ENCODE measurements at places on chromosomes 1 and 21.

DNA sequence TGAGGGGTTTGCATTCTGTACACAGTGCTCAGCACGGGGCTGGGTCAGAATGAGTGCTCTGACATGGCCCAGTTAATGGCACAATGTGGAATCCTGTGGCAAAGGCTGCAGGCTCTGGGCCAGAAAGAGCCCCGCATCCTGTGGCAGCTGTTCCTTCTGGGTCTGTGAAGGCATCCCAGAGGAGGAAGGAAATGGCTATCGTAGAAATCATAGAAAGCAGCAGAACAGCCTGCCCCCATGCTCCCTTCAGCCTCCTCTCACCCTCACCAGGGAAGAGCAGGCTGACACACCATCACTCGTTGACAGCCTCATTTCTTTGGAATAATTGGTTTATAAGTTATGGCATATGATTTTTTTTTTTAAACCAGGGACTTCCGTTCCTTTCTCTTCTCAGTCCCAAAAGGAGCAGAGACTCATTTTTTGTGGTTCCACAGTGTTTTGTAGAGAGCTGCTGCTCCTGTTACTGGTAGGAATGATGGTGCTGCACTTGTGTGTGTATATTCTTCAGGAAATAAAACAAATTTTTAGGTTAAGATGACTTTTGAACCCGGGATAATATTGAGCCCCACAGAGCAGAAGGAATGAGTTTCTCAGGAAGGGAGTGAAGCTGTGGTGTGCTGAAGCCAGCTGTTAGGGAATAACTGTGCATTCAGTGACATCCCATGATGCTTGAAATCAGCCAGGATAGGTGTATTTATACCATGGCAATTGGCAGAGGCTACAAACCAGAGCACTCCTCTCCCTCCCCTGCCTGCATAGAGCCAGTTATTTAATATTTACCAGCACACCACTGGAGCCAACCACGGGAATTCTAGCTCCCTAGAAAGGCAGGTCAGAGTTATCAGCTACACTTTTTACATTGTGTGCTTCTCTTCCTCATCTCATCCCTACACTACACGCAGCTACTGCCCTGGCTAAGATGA is 32.0 kb downstream of the PLXNA2 start:
- no peak for DNase-seq

GRCh38 chr21:40845441-40845995 is 1.4 kb downstream of the DSCAM start:
- no peak for DNase-seq

DNA sequence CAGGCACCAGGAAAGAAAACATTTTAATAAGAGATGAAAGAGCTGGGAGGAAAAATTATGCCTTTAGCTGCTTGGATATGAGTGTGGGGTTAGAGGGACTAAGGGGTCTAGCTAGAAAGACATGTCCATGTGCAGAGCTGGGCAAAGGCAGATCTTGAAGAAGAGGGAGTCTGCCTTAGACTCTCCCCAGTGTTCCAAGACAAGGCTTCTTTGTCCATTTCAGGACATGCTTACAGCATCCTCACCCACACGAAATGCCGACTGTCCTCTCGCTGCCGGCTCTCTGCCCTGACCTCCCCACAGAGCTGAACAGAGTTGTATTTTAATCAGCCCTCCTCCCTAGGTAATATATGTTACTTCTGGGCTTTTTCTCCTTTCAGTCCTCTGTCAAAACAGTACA is 100.7 kb upstream of the ATP1B1 start:
- no peak for DNase-seq

DNA sequence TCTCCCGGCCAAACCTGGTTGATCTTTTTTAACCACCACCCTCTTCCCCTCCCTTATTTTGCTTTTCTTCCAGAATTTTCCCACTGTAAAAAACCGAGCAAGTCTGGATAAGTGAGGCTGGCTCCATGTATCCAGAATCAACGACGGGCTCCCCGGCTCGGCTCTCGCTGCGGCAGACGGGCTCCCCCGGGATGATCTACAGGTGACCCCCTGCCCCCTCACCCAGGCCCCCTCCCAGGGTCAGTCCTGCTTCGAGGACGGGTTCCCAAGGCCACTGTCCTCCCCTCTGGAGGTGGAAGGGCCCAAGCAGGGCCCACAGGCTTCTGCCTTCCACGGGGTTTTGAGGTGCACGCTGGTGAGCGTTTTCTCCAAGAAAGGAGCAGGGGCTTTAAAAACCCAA is 5.2 kb upstream of the KCNAB2 start:
- DNase-seq, result no peak

GRCh38 chr1:38962113-38962512 is 20.5 kb upstream of the RHBDL2 start:
- DNase-seq, result no peak

DNA sequence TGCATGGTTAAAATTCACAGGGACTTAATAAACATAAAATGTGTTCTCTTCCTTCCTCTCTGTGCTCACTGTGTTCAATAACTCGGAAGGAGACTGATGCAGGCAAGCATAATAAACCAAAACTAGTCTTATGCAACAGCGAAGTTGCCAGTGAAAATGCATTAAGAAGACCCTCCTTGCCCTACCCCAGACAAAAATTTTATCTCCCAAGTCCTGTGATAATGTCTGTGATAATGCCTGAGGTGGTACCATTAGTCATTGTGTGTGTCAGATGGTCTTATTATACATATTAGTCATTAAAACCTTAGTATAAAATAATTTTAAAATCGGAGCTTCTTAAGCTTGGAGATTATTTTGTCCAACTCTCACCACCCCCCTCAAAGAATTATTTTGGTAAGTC is 97.8 kb downstream of the NGF start:
- no peak for DNase-seq

DNA sequence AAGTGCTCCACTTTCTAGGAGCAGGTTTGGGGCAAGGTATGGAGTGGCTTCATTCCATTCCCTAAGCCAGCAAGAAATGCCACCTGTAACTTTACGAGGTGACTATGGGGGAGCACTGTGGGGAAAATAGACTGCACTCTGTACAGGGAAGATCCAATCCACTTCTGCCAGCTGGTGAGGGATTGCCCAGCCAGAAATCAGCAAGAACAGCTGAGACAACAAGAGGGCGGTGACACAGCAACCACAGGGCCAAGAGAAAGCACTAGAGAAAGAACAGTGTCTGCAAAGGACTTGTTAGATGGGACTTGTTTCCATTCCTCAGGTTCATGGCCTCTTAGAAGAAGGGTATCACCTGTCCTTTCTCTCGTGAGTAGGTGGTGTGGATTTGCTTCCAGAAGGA is 19.6 kb downstream of the CAPN8 start:
- no peak for DNase-seq

- DNase-seq, result no peak
Measured at GRCh38 chr1:208083715-208084085, 160.5 kb downstream of the PLXNA2 start.

GRCh38 chr1:168640836-168641235 is 64.4 kb downstream of the XCL1 start:
- DNase-seq, result no peak

GRCh38 chr1:107444302-107444701 is 303.5 kb downstream of the NTNG1 start:
- DNase-seq, result no peak

DNA sequence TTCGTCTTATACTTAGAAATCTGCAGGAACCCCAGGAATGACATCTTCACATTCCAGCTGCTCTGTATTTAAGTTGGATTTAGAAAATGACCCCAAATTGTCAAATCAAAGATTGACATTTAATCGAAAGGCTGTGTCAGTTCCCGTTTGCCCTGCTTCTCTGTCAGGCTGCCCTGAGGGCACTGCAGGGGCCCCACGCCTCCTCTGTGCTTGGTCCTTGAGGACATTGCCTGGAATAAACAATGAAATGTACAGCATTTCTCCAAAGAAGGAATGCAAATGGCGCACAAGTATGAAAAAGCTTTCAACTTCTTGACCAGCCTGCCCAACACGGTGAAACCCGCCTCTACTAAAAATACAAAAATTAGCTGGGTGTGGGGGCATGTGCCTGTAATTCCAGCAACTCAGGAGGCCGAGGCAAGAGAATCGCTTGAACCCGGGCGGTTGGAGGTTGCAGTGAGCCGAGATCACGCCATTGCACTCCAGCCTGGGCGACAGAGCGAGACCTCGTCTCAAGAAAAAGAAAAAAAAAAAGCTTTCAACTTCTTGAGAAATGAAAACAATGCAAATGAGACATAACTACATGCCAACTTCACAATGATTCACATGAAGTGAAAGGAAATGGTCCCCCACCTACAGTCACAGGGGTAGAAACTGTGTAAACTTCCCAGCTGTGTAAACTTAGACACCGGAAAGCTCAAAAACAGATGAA is 3.0 kb downstream of the TMPRSS3 start:
- no peak for DNase-seq

DNA sequence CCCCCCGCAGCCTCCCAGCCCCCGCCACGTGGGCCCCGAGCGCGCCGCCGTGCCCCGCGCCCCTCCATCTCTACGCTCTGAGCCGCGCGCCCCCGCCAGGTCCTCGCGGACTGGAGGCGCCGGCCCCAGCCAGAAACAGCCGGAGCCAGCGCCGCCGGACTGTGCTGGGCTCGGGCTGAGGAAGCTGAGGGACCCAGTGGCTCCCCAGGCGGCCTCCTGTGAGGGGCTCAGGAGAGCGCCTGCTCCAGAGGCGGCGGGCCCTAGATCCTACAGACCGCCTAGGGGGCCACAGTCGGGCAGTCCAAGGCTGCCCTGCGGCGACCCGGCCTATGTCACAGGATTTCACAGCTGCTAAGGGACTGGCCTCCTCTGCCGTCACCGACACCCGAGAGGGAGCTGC is 82.1 kb downstream of the NENF start:
- no peak for DNase-seq

GRCh38 chr1:179038528-179039281 is 13.0 kb downstream of the FAM20B start:
- no peak for DNase-seq

DNA sequence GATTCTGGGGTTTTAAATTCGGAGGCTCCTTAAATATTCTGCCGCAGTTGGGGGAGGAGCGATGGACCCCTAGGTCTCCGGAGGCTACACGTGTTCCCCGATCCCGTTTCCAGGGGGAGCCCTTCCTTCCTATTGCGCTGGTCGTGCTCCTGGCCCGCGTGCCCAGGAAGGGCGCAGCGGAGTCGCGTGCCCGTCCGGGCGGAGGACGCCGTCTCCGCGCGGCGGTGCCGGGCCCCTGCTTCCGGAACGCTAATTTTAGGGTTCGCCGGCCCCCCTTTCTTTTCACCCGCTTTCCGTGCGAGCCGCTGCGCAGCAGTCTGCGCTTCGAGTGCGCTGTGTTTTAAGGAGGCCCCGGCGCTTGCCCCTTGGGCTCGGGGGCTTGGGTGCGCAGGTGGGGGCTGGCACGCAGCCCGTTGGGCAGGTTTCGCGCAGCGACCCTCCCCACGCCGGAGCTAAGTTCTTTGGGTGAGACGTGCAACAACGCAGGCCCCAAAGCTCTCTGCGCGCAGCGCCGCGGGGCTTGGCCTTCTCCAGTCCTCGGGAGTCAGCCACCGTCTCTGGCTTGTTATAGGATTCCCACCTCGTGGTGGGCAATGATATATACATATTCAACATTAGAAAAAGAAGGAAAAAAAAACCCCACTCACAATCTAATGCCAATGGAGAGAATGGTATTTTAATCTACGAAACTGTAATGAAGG is 43.5 kb upstream of the DNAJC6 start:
- no peak for DNase-seq

GRCh38 chr1:90504509-90504908 is 212.6 kb downstream of the BARHL2 start:
- no peak for DNase-seq

- DNase-seq, result no peak
Measured at GRCh38 chr1:55081188-55081904, 42.0 kb downstream of the PCSK9 start.

- no peak for DNase-seq
Measured at GRCh38 chr1:247291161-247291560, 35.3 kb downstream of the VN1R5 start.

GRCh38 chr1:59072583-59072947 is 224.3 kb upstream of the FGGY start:
- DNase-seq, result no peak

GRCh38 chr1:216846339-216846738 is 123.1 kb upstream of the ESRRG start:
- no peak for DNase-seq

- DNase-seq, result no peak
Measured at GRCh38 chr1:213438339-213438738, 387.3 kb downstream of the RPS6KC1 start.

GRCh38 chr21:44337941-44338895 is 972 bp downstream of the CFAP410 start:
- no peak for DNase-seq

- no peak for DNase-seq
Measured at GRCh38 chr21:44866780-44867179, 6.7 kb downstream of the PTTG1IP start.

DNA sequence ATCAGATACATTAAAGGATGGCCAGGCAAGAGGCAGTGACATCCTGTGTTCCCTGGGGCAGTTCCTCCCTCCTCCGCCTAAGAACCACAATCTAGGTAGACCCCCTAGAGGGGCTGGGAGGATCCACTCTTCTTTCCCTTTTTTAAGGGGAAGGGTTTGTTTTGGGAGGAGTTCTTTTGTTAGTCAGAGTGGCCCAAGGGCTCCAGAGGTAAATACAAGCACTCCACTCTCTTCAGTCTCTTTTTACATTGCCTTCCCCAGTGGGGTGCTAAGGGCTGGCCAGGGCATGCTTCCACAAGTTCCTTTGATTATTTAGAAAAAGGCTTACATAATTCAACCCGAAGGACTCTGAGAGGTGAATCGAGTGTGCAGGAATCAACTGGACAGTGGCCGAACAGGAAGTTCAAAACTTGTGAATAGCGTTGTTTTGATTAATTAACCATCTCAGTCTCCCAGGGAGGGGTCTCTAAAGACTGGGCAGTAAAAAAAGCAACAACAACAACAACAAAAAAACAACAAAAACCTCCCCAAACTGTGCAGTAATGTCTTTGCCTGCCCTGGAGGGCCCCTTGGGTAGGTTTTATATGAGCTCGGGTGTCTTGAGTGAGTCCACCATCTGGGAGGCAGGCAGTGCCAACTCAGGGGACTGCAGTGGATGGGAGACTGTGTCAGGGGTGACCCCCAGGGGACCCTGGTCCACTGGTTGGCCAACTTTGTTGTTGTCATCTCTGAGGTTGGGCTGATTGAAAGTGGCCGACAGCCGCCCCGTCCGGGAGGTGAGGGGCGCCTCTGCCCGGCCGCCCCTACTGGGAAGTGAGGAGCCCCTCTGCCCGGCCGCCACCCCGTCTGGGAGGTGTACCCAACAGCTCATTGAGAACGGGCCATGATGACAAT is 33.2 kb upstream of the ENO1 start:
- no peak for DNase-seq

GRCh38 chr1:51570063-51570710 is 46.7 kb upstream of the OSBPL9 start:
- no peak for DNase-seq

Measured in stimulated activated CD8-positive, alpha-beta memory T cell treated with anti-CD3 and anti-CD28 coated beads, Interleukin-4, amount 100 ng/mL, for 1 hour (primary cell).